Hair follicular keratinocyte (primary cell): ENCODE measurements at places on chromosomes 7 and 10. TPM values are rescaled to one million over a fixed set of nuclear protein-coding genes. Genes with fewer than 3 reads are reported as not detected.

Gene SEC61A2
- total RNA-seq: 5.7 and 16.8 TPM in 2 replicates

Gene GPR26
- total RNA-seq: not detected in 2 replicates

Gene OGDHL
- total RNA-seq: 0.84 and 1.2 TPM in 2 replicates

Gene CTAGE6
- not detected in 2 replicates for total RNA-seq

Gene CFAP70
- 0.46 and 0.55 TPM in 2 replicates for total RNA-seq

Gene CYP2C19
- total RNA-seq: not detected in 2 replicates

Gene APBB1IP
- not detected in 2 replicates for total RNA-seq

Gene PRF1
- not detected in 2 replicates for total RNA-seq

Gene COBL
- total RNA-seq: not detected in 2 replicates

Gene SPDYE9
- total RNA-seq: not detected in 2 replicates

Gene ACTL6B
- not detected in 2 replicates for total RNA-seq

Gene FGFBP3
- under 0.01 and 0.08 TPM in 2 replicates for total RNA-seq

Gene POT1
- total RNA-seq: 16.2 and 25.3 TPM in 2 replicates

Gene PLCE1
- under 0.01 TPM in 2 replicates for total RNA-seq

Gene WNT8B
- not detected in 2 replicates for total RNA-seq

Gene COL26A1
- not detected in 2 replicates for total RNA-seq

Gene HABP2
- not detected in 2 replicates for total RNA-seq

Gene TMEM176B
- total RNA-seq: not detected in 2 replicates

Gene MORN4
- total RNA-seq: 6.2 and 7.1 TPM in 2 replicates

Gene CALHM3
- not detected in 2 replicates for total RNA-seq

Gene ANKRD22
- 0.31 and 0.42 TPM in 2 replicates for total RNA-seq

Gene CYP3A4
- total RNA-seq: not detected in 2 replicates

Gene IL15RA
- total RNA-seq: 7.6 and 9.8 TPM in 2 replicates

Gene GDF2
- not detected in 2 replicates for total RNA-seq

Gene FANK1
- 2.1 and 3.3 TPM in 2 replicates for total RNA-seq

Gene HOXA13
- total RNA-seq: not detected in 2 replicates

Gene CALML5
- not detected in 2 replicates for total RNA-seq

Gene TEX47
- total RNA-seq: not detected in 2 replicates

Gene SPDYE2
- not detected in 2 replicates for total RNA-seq

Gene HSPA12A
- 3.7 and 7.1 TPM in 2 replicates for total RNA-seq

Gene RPEL1
- total RNA-seq: 0.04 TPM in 1 of 2 replicates, not detected in the other

Gene PRPS1L1
- not detected in 2 replicates for total RNA-seq

Gene ACSM6
- total RNA-seq: not detected in 2 replicates

Gene OR6V1
- total RNA-seq: not detected in 2 replicates

Gene UNC5B
- total RNA-seq: 3.8 and 12.6 TPM in 2 replicates

Gene GTPBP10
- total RNA-seq: 12.5 and 19.7 TPM in 2 replicates
